ENCODE measurements at places on chromosomes 3 and 15.

- no peak for DNase-seq
Measured at GRCh38 chr3:101204246-101204645, 116.1 kb downstream of the IMPG2 start.

- DNase-seq = no peak
Measured at GRCh38 chr3:148214705-148215104, 483.0 kb upstream of the AGTR1 start.

DNA sequence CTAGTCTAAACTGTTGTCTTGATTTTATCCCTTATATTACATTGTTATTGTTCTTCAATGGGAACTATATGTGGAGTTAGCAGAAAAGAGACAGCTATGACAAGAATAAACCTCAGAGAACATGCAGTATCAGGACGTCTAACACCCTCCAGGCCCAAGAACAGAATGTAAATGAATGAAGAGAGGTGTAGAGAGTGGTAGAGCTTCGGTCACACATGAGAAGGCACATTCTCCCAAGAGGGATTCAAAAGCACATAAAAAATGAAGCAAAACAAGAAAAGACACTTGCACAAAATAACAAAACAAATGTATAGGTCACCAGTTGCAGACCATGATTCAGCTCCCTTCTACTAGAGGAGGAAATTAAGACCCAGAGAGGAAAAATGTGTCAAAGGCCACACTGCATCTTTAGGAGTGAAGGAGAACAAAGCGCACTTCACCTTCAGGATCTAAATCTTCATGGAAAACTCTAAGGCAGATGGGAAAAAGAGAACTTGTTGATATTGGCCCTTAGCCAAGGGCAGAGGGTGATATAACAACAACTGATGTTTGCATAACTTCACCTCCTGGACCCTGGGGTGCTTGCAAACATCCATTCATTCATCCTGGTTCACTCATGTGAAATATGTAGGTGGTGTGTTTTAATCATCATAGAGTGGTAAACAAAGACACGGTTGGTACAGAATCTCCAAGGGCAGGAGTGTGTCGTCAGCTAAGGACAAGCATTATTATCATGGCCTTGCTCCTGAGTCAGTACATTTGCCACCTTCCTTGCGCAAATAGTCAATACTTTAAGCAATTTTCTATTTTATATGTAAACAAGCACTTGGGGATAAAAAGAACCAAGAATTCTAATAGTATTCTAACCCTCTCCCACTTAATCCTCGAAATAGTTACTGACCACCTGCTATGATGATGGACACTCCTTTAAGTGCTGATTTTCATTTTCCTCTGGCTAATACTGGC, 8.8 kb downstream of the NEK10 start:
- DNase-seq = peak; percentile 29

DNA sequence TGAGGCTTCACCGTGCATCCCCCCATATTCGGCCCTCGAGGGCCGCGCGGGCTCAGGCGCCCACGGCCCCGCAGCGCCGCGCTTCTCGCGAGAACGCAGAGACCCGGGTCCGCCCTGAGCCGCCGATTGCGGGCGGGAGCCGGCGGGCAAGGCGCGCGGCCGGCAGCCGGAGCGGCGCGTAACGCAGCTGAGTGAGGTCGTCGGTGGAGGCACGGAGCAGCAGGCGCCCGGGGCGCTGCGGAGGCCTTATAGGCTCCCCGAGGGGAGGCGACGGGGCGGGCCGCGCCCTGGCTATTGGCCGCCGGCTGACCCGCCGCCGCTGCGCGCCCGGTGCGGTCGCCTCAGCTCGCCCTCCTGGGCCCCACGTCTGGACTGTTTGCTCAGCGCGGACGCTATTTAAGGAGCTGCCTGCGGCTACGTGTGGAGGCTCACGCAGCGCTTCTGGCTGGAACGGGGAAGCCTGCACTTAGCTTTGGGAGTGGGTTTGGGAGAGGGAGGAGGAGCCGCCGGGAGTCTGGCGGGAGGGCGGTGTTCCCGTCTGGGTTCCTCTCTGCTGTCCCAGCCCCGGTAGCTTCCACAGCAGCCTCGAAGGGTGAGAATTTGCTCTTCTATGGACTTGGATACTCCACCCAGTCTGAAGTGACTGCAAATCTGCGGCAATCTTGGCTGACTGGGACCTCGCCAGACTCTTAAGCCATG, at the start of gene PLOD2:
Gene PLOD2 (minus strand): TSS at position 221 of the 699 bp plus-strand sequence. CDS start 195 bp downstream, at position 26.
- peak; percentile 72 for DNase-seq

- DNase-seq = no peak
Measured at GRCh38 chr15:26967719-26968269, 3.2 kb upstream of the GABRG3 start.

GRCh38 chr15:87477737-87478686, 778.5 kb downstream of the NTRK3 start:
- DNase-seq = peak; percentile 10

DNA sequence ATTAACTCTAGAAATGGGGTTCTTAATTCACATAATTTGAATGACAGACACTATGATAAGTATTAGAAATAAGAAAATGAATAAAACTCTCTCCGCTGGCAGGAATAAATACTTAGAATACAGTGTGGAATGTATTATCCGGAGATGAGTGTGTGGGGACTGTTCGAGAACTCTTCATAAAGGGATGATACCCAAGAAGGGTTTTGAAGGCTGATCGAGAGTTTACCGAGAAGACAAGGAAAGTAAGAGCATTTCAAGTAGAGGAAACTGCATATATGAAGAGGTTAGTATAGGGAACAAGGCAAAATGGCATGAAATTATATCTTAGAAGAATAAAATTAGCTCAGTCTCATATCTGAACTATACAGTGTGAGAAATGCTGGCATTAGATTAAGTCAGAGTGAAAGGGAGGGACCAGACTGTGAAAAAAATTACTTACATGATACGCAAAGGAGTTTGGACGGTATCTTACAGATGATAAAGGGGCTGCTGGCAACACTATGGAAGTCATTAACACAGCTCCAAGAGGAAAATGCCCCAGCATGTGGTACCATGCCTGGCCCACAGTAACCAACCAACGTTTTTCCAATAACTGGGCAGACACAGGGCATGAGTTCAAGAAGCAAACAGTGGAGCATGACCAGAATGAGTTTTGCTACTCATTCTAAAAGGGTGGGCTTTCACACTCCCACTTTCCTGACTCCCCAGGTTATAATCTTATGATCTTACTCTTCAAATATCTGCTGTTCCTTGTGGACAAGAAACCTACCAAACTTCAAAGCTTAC, 6.5 kb downstream of the DCBLD2 start:
- no peak for DNase-seq
